ENCODE measurements at places on chromosomes 5 and 9.

DNA sequence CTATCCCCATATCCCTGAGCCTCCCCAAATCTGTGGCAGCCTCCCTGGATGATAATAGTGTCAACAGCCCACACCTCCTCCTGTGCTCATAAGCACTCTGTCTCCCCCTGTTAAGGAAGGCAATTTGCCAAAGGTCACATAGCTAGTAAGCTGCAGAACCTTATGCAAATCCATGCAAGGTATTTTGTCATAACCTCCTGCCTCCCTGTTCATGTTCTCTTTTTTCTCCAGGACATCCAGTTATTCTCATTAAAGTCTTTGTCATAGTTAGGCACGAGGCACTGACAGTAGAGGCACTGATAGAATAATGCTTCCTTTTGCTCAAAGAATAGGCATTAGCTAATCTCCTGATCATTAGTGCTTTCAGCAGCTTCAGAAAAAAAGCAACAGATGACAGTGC is 10.2 kb upstream of the AUH start:
- DNase-seq: no peak

- no peak for DNase-seq
Observed at GRCh38 chr5:33789567-33789957, 102.2 kb downstream of the ADAMTS12 start.

DNA sequence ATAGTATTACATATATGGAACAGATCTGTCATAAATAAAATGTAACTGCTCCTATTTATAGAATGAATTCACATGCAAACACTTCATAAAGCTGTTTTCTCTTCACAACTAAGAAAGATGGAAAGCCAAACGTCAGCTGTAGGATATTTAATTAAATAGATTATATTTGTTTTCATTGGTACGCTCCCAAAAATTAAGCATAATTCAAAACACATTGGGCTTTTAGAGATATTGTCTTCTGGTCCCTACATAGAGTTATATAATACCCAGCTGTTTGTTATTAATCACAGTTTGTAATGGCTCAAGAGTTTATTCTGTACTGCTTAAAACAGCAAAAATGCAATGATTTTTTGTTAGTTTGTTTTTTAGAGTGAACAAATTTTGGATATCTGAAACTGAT is 61.2 kb downstream of the MRPS30 start:
- DNase-seq: no peak

DNA sequence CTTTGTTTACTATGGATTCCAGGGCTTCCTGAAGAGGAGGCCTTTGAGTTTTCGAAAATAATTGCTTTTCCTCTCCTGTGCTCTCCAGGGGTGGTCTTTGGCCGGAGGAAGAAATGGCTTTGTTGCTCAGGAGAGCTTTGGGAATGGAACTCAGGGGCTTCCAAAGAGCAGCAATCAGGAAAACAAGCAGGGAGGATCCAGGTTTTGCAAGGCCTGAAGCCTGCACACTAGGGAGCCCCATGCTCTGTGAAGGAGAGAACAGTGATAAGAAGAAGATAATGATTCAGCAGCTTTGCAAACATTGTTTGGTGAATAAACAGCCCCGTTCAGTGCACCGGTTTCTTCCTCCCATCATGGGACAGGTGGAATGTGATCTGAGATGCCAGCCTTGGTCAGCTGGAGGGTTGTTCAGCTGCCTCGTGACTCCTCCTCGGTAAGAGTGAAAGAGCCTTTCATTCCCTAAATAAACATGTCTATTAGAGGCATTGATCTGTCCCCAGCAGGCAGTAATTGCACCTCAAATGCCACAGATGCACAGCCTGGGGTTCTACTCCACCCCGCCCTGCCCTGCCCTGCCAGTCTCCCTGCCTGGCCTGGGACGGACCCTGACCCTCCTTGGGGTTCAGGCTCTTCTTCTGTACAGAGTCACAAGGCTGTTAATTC is 11.5 kb upstream of the ALDH1B1 start:
- no peak for DNase-seq

DNA sequence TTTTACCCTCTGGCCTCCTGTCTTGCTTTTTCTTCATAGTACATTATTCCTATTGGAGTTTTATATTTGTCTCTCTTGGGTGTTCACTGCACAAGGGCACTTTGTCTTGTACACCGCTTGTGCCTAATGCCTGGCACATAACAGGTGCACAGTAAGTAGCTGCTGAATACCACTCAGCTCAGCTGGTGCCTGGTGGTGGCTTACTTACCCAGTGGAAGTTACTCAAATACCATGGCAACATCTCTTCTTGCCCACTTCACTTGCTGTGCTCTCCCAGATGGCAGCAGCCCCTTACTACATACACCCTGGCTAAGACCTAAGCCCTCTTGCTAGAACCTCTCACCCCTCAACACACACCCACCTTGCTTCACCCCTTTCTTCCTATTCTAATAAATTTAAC is 11.3 kb upstream of the SKP1 start:
- DNase-seq: no peak

Data from stimulated activated CD8-positive, alpha-beta memory T cell treated with anti-CD3 and anti-CD28 coated beads, Interleukin-7, amount 100 ng/mL, for 24 hours (primary cell).